ENCODE measurements at places on chromosomes 4 and X. TPM values are rescaled to one million over a fixed set of nuclear protein-coding genes. Genes with fewer than 3 reads are reported as not detected.

CNGA1 gene
- total RNA-seq, result not detected

DNA sequence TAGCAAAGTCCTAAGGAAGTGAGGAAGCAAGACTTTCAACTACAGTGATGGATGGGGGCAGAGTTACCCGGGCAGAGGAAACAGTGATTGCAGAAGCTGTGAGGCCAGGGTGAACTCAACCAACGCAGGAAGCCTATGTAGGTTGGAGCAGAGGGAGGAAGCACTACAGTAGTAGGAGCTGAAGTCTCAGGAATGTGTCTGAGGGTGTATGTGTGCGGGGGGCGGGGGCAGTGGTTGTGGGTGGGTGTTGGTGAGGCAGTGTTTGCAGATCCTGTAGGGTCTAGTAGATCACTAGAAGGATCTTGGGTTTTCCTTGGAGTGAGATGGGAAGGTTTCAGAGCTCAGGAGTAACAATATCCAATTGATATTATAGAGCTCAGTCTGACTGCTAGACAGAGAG is 9.9 kb upstream of the MID1 start:
- no peak for DNase-seq

DNA sequence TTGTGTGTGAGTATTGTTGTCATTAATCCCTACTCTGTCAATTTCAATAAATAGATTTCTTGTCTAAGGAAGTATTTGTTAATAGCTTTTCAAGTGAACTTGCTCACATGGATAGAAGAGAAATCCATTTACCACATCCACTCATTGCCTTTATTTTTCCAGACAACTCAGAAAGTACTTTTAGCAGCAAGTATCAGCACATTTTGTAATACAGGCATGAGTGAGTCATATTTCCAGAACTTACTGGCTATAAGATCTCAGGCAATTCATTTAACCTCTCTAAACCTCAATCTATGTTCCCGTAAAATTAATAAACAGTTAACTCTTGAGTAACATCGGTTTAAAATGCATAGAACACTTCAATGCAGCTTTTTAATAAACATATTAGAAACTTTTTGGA is 317.9 kb upstream of the PCDH7 start:
- DNase-seq, result no peak

- no peak for DNase-seq
Observed at GRCh38 chr4:17316566-17316965, 195.3 kb downstream of the QDPR start.

GRCh38 chr4:87060957-87061356 is 126.1 kb downstream of the AFF1 start:
- no peak for DNase-seq

GRCh38 chr4:1300466-1301455 is 11.1 kb downstream of the MAEA start:
- no peak for DNase-seq

- DNase-seq, result no peak
Observed at GRCh38 chrX:150664290-150664689, 28.9 kb upstream of the MTMR1 start.

- DNase-seq, result no peak
Observed at GRCh38 chr4:185559915-185560281, 24.6 kb upstream of the PDLIM3 start.

- no peak for DNase-seq
Observed at GRCh38 chr4:88419874-88420273, 37.0 kb upstream of the HERC5 start.
